Uterus (tissue), 4 donors: ENCODE measurements at places on chromosomes 13 and 19.

DNA sequence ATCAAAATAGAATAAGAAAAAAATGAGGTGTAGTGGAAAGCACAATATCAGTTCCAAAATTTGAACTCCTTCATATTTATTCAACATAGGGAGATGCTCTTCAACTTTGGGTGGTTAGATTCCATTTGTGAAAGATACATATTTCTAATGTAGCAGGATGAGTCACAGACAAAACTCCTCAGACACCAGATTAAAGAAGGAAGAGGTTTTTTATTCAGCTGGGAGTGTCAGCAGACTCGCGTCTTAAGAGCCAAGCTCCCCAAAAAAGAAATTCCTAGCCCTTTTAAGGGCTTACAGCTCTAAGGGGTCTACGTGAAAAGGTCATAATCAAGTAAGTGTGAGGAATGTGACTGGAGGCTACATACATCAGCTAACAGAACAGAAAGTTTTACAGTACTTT lies 6.8 kb upstream of the ZNF765 start:
- no peaks in the 10 kb centered on the region for H3K36me3 ChIP-seq
- no peaks in the 10 kb centered on the region for H3K27me3 ChIP-seq
- DNase-seq, result no peak
- no peak overlapping the region for H3K4me3 ChIP-seq
- no peaks in the 10 kb centered on the region for H3K4me1 ChIP-seq
- no peak overlapping the region for H3K27ac ChIP-seq

DNA sequence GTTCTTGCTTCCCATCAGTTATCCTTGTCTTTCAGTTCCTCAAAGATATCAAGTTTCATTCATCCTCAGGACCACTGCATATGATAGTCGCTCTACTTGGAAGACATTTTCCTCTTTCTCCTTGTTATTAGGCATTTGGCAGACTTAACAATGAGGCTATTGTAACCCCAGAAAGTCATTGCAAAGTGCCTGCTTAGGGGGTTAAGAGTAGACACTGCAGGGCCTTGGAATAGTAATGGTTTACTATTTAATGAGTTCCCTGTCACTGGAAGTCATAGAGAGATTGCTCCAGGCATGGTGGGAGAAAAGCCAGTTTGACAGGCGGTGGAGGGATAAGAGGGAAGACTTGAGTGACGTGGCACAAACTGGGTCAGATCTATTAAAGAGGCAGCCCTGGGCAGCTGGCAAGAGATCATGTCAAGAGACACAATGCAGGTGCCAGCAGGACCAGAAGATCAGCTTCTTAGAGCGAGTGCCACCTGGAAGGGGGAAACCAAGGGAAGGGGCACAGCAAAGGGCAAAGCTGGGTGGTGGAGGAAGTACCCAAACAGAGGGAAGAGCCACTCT lies 16.8 kb upstream of the CPB2 start:
- no peak overlapping the region for H3K4me3 ChIP-seq
- H3K4me1 ChIP-seq, result no peaks in the 10 kb centered on the region
- H3K27ac ChIP-seq, result no peak overlapping the region
- DNase-seq, result no peak
- H3K27me3 ChIP-seq, result no peaks in the 10 kb centered on the region

DNA sequence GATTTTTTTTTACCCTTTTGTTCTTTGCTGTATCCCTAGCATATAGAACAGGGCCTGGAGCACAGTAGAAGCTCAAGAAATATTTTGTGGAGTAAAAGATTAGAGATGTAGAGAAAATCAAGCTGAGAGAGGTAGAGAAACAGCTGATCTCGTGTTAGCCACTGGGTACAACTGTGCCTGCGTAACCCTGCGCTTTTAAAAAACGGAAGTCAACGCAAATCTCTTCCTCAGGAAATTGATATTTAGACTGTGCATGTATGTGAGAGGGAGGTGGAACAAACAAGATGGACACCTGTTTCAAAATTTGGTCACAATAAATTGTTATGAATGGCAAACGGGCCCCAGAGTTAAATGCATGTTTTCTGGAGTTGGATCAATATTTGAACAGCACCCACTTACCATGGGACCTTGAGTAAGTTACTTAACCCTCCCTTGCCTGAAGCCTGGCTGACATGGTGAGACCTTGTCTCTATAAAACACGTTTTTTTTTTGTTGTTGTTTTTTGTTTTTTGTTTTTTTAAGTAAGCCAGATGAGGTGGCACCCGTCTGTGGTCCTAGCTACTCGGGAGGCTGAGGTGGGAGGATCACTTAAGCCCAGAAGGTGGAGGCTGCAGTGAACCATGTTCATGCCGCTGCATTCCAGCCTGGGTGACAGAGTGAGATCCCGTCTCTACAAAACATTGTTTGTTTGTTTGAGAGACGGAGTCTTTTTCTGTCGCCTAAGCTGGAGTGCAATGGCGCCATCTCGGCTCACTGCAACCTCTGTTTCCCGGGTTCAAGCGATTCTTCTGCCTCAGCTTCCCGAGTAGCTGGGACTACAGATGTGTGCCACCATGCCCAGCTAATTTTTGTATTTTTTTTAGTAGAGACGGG lies 3.3 kb upstream of the EPOR start:
- H3K27ac ChIP-seq, result no peak overlapping the region
- no peak overlapping the region for H3K4me3 ChIP-seq

DNA sequence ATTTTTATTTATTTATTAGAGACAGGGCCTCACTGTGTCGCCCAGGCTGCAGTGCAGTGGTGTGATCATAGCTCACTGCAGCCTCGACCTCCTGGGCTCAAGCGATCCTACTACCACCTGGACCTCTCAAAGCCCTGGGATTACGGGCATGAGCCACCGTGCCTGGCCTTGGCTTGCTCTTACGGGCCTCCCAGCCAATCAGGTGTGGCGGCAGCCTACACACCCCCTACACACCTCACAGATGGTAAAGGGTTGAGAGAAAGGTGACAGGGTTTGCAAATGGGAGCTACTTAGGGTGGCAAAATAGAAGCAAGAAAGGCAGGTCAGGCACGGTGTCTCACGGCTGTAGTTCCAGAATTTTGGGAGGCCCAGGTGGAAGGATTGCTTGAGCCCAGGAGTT lies 1.0 kb upstream of the ZBTB32 start:
- no peak overlapping the region for H3K27ac ChIP-seq
- no peaks in the 10 kb centered on the region for H3K4me1 ChIP-seq
- no peak for DNase-seq
- no peaks in the 10 kb centered on the region for H3K27me3 ChIP-seq
- H3K4me3 ChIP-seq, result no peak overlapping the region

GRCh38 chr13:62433660-62434059 lies 1018.0 kb upstream of the PCDH20 start:
- H3K4me1 ChIP-seq, result no peaks in the 10 kb centered on the region
- no peak for DNase-seq
- H3K36me3 ChIP-seq, result no peaks in the 10 kb centered on the region
- H3K27ac ChIP-seq, result no peak overlapping the region
- no peaks in the 10 kb centered on the region for H3K27me3 ChIP-seq

GRCh38 chr13:31207661-31208552 lies 8.1 kb downstream of the B3GLCT start:
- peak overlapping the region; percentile 63 for H3K27ac ChIP-seq
- peak; percentile 70 for DNase-seq
- peaks cover 12% of the 10 kb centered on the region for H3K4me1 ChIP-seq
- H3K36me3 ChIP-seq, result no peaks in the 10 kb centered on the region
- H3K27me3 ChIP-seq, result no peaks in the 10 kb centered on the region

- no peaks in the 10 kb centered on the region for H3K4me1 ChIP-seq
- peak; percentile 31 for DNase-seq
- no peak overlapping the region for H3K27ac ChIP-seq
- H3K27me3 ChIP-seq, result no peaks in the 10 kb centered on the region
Observed at GRCh38 chr13:30832845-30833332, 73.2 kb upstream of the MEDAG start.

- no peaks in the 10 kb centered on the region for H3K27me3 ChIP-seq
- H3K4me3 ChIP-seq, result no peak overlapping the region
- H3K36me3 ChIP-seq, result no peaks in the 10 kb centered on the region
- DNase-seq, result no peak
Observed at GRCh38 chr13:109945206-109945960, 159.0 kb upstream of the IRS2 start.

DNA sequence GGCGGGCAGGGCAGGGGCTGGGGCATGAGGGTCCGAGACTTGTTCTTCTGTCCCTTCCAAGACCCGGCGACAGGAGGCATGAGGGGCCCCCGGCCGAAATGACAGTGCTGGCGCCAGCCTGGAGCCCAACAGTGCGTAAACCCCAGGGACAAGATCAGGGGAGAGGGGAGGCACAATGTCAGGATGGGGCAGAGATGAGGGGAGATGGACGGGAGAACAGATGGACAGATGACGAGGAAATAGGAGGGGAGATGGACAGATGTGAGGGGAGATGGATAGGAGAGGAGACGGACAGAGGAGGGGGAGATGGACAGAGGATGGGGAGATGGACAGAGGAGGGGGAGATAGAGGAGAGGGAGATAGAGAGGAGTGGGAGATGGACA lies 518 bp downstream of the FLT3LG start:
- peak overlapping the region; percentile 91 for H3K27ac ChIP-seq
- H3K27me3 ChIP-seq, result no peaks in the 10 kb centered on the region
- peaks cover 4% of the 10 kb centered on the region for H3K4me1 ChIP-seq
- peak overlapping the region; percentile 76 for H3K4me3 ChIP-seq

- no peaks in the 10 kb centered on the region for H3K36me3 ChIP-seq
- H3K27me3 ChIP-seq, result no peaks in the 10 kb centered on the region
- H3K4me3 ChIP-seq, result no peak overlapping the region
- DNase-seq, result no peak
Observed at GRCh38 chr19:34759218-34759917, 13.6 kb downstream of the ZNF599 start.

GRCh38 chr13:49494645-49495044 lies 1.1 kb upstream of the PHF11 start:
- peak overlapping the region; percentile 49 for H3K4me3 ChIP-seq
- H3K4me1 ChIP-seq, result no peaks in the 10 kb centered on the region
- no peaks in the 10 kb centered on the region for H3K36me3 ChIP-seq
- peak overlapping the region; percentile 94 for H3K27ac ChIP-seq
- no peak for DNase-seq

DNA sequence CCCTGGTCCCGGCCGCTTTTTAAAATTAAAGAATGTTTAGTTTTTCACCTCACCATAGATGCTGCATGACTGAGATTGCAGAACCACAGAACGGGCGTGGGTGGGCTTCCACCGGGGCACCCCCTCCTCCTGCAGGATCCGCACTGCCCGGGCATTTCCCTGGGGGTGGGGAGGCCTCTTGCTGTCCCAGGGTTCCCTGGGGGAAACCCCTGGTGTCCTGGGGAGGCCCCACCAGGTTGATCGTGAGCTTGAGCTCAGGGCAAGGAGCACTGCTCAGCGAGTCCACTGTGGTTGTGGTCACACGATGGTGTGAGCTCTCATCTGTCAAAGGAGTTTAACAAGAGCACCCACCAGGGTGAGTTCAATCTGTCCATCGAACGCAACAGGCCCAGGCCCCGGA lies 11.4 kb upstream of the TCF3 start:
- no peak overlapping the region for H3K27ac ChIP-seq
- H3K27me3 ChIP-seq, result peaks cover 6% of the 10 kb centered on the region

- H3K36me3 ChIP-seq, result no peaks in the 10 kb centered on the region
- H3K27me3 ChIP-seq, result no peaks in the 10 kb centered on the region
- H3K4me3 ChIP-seq, result no peak overlapping the region
Observed at GRCh38 chr13:27600711-27601110, 19.6 kb downstream of the LNX2 start.

GRCh38 chr19:33676999-33677665 lies 55.4 kb downstream of the CHST8 start:
- H3K4me3 ChIP-seq, result no peak overlapping the region
- no peaks in the 10 kb centered on the region for H3K36me3 ChIP-seq
- H3K4me1 ChIP-seq, result no peaks in the 10 kb centered on the region
- H3K27me3 ChIP-seq, result no peaks in the 10 kb centered on the region
- H3K27ac ChIP-seq, result no peak overlapping the region

- H3K36me3 ChIP-seq, result no peaks in the 10 kb centered on the region
- DNase-seq, result no peak
- peak overlapping the region; percentile 30 for H3K4me3 ChIP-seq
- H3K4me1 ChIP-seq, result peaks cover 11% of the 10 kb centered on the region
- no peaks in the 10 kb centered on the region for H3K27me3 ChIP-seq
Observed at GRCh38 chr19:2461751-2462634, 5.2 kb upstream of the LMNB2 start.

DNA sequence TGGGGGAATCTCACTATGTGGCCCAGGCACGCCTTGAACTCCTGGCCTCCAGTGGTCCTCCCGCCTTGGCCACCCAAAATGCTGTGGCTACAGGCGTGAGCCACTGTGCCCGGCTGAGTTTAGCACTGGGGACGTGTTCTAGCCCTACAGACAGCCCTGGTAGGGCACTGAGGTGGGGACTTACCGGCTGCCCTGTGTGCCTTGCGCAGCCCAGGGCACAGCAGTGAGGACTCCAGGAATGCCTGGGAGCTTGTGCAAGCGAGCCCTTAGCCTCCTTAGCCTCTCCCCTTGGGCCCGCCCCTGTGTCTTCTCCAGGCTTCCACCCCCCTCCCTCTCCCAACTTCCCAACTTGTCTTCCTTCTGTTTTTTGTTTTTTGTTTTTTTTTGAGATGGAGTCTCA lies 21.0 kb downstream of the CCNE1 start:
- H3K4me1 ChIP-seq, result no peaks in the 10 kb centered on the region
- no peak overlapping the region for H3K4me3 ChIP-seq
- no peak for DNase-seq
- H3K27ac ChIP-seq, result no peak overlapping the region
- H3K27me3 ChIP-seq, result no peaks in the 10 kb centered on the region

DNA sequence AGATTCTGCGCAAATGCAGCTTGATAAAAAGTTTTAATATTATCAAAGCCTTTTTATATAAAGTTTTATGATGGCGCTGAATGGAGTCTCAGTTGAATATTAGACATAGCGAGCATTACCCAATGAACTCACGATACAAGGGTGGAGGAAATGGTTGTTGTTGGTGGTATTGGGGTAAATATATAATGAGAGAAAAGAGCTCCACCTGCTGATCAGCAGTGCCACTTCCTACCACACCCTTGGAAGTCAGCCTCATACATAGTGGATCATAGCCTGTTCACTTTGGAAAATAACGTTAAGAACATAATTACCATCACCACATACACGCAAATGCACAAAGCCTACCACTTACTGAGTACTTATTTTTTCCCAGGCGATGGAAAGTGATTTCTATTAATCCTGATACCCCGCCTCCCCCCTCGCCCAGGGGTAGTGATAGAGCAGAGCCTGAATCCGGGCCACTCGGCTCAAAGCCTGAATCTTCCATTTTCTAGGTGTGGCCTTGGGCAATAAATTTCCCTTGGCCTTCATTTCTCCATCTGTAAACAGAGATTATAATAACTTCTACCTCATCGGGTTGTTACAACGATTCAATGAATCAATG lies 358.3 kb downstream of the KLF5 start:
- H3K27me3 ChIP-seq, result no peaks in the 10 kb centered on the region
- H3K27ac ChIP-seq, result no peak overlapping the region
- DNase-seq, result no peak

DNA sequence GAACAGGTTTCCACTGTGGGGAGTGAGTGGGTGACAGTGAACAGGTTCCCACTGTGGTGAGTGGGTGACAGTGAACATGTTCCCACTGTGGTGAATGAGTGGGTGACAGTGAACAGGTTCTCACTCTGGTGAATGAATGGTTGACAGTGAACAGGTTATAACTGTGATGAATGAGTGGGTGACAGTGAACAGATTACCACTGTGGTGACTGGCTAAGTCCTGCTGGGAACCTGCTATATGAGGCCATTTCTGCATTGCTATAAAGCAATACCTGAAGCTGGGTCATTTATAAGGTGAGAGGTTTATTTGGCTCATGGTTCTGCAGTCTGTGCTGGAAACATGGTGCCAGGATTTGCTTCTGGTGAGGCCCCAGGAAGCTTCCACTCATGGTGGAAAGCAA lies 637.1 kb downstream of the UQCRFS1 start:
- H3K27me3 ChIP-seq, result no peaks in the 10 kb centered on the region
- DNase-seq, result no peak
- no peaks in the 10 kb centered on the region for H3K36me3 ChIP-seq
- no peak overlapping the region for H3K4me3 ChIP-seq
